ENCODE measurements at places on chromosomes 1 and 21.

DNA sequence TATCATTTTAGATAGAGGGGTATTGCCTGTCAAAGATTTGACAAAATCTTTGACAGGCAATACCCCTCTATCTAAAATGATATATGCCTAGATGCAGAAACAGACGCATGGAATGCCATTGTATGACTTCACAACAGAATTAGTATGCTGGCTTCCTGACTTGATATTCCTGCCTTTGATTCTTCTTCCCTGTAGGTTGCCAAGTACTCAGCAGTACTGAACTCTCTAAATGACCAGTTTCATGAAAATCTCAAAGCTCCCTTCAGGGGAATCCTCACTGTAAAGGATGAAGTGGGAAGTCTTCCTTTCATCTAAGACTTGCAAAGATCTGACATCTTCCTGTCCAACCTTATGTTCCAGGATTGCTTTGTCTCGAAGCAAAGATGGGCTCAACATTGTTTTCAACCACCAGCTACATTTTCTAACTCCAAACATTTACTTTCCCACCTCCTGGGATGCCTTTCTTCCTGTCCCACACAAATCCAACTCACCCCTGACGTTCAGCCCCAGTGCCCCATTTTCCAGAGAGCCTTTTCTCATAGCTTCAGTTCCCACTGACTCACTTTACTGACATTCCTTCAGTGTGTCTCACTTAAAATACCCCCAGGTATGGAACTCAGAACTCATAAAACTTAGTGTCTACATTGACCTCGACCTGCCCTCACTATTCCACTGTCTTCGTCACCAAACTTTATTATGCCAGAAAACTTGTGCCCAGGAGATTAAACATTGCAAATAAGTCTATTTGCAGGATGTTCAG is 67.3 kb upstream of the KCNJ6 start:
- peak; percentile 88 for DNase-seq

DNA sequence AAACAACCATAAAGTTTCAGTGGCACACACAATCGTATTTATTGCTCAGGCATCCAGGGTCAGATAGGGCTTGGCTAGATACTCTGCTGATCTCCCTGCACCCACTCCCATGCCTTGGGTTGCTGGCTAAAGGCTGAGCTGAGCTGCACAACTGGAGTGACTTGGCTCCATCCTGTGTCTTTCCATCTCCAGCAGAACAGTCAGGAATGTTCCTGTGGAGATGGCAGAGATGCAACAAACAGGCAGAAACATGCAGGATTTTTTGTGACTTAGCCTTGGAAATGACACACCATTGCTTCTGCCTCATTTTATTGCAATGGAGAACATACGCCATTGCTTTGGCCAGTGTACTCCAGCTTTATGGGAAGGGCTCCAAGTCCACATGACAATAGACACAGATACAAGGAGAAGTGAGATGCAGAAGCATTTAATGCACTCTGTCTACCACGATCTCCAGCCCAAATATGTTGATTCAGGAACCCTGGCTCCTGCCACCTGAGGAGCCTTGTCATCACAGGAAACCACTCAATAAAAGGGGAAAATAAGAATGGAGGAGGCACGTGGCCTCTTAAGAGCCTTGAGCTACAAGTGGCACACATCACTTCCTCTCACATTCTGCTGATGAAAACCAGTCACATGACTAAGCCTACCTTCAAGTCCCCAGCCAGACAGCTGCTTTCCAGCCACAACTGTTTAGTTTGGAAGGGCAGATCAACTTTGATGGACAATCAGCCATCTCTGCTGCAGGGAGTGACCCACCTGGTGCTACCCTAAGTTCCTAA is 10.1 kb upstream of the GUCA2B start:
- peak; percentile 24 for DNase-seq

GRCh38 chr1:178101654-178102053 is 7.8 kb downstream of the RASAL2 start:
- DNase-seq = no peak

DNA sequence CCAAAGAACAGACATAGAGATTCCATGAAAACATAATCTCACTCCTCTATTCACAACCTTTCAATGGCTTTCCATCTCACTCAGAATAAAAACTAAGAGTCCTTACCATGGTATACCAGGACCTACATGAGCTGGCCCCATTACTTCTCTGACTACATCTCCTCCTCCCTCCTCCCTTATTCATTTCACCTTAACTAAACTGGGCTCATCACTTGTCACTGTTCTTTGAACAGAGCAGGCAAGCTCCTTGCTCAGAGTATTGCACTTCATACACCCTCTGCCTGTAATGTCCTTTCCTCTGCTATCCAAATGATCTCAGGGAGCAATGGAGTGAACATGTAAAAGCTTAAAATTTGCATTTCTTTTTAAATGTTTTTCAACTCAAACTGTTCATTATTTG is 142.0 kb downstream of the MRPL39 start:
- no peak for DNase-seq

DNA sequence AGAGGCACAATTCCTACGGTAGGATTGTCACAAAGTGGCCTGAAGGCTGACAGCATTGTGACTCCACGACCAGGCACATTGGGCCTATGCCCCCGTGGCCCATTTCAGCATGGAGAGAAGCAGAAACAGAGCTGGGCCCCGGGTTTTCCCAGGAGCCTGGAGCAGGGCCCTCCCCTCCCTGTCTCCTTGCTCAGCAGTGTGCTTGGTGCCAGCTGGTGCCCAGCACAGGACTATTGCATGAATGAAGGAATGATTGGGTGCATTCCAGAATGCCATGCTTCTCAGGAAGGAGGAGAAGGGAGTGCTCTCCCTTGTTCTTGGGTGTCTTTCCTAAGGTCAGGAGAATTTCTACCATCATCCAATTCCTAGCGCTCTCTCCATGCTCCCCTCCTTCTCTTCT is 33.7 kb downstream of the IER5 start:
- no peak for DNase-seq

DNA sequence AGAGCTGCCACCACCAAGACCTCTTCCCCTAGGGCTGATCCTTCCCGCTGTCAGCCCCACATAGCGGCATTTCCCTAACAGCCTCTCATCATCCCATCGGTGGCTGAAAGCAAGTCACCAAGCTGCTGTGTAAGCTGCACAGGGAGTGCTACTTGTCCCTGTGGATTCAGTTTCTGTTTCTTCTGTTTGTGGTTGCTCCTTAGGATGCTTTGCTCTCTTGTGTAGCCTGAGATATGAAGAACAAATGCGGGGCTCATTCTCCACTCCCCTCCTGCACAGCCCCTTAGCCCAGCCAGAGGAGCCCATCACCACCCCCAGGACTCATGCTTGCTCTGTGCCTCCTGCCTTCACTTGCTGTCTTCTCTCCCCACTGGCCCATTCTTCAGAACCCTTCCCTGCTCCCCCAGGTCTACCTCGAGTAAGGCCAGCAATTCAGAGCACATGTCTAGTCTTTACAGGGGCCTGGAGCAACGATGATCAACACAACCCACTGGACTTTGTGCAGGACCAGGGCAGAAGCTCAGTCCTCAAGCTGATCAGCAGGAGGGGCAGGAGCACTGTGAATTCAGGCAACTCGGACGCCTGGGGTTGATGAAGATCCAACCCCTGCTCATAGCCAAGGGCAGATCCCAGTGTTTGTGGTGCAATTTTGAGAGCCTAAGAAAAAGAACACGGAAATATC is 82.6 kb upstream of the GALNT2 start:
- no peak for DNase-seq

DNA sequence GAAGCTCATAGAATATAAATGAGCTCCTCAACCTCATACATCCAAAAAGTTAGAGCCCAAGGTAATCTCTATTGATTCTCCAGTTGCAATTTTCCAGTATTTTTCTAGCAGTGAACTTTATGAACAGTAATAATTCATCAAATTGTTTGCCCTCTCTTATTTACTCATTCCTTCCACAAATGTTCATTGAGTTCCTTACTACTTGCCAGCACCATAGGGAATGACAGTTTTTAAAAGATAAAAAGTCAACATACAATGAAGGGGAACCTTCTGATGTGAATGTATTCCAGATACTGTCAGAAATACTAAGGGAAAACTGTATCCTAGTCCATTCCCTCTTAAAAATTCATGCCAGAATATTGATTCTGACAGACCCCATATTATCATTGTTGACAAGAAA is 277.0 kb upstream of the C1orf87 start:
- DNase-seq = no peak

GRCh38 chr1:41277371-41277975 is 35.4 kb upstream of the SCMH1 start:
- peak; percentile 6 for DNase-seq

GRCh38 chr21:25625036-25625435 is 14.0 kb upstream of the JAM2 start:
- DNase-seq = no peak

DNA sequence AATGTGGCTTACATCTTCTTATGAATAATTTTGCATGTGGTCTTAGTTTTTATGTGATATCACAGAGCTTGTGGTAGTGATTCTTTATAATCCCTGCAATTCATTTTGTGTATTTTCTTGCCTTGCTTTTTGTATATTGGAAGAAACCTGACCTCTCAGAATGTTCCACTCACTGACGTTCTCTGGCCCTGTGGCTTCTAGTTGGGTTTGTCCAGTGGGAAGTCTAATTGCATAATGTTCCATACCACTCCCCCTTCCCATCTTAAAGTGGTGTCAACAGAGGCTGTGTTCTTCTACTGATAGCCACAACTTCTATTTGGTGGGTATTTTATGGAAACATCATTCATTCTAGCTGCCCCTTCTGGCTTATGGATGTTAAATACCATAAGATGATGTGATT is 225.3 kb downstream of the BACH1 start:
- no peak for DNase-seq

GRCh38 chr1:227213426-227213825 is 104.9 kb downstream of the CDC42BPA start:
- no peak for DNase-seq
